ENCODE measurements at places on chromosomes 2 and 18. TPM values are rescaled to one million over a fixed set of nuclear protein-coding genes. Genes with fewer than 3 reads are reported as not detected.

DNA sequence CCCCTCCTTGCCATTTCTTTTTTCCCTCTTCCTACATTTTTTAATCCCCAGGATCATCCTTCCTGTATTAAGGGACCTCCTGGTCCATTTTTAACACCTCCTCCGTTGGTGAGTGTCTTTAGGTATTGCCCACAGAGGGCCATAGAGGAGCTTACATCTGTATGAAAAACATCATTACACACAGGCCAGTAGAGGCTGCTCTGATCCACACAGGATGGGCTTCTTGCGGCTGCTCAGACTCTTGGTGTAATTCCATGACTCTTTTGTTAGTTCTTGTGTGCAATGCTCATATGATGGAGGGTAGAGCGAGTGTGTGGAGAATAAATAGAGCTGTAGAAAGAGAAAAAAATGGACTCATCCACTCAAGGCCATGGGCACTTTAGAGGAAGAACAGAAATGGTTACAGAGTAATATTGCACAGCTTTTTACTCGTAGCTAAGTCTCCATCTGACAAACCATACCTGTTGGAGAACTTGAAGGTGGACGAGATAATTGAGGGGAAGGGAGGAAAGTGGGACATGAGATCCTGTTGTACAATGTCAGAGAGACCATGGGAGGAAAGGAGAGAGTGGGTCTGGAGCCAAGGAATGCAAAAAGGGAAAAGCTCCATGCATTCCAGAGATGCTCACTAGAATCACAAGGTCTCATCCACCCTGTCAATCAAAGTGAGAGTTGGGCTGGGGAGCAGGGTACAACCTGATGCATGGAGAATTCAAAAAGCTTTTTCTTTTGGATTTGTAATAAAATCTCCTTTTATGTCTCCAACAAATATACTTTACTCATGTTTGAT is 129.7 kb upstream of the TNP1 start:
- H3K36me3 ChIP-seq, result no peaks in the 10 kb centered on the region
- no peak overlapping the region for H3K4me3 ChIP-seq
- H3K4me1 ChIP-seq, result no peaks in the 10 kb centered on the region
- peaks cover 16% of the 10 kb centered on the region for H3K27me3 ChIP-seq
- H3K27ac ChIP-seq, result no peak overlapping the region

DNA sequence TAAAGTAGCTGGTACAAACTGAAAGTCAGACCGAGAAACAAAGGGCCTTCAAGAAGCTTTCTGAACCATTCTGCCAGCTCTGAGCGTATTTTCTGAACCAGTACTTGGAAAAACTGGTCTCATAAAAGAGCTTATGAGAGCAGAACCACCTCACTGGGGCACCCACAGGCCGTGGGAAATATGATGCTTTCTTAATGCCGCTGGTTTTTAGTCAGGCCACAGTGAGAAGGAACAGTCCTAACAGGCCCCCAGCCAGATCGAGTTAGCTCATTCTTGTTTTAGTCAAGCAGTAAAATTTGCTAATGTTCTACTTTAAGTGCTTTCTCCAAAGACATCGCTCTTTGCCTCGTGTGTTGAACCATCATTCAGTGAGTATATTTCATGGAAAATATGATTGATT is 12.7 kb upstream of the NOSTRIN start:
- H3K36me3 ChIP-seq, result no peaks in the 10 kb centered on the region
- H3K27me3 ChIP-seq, result peaks cover 4% of the 10 kb centered on the region
- DNase-seq, result no peak
- no peaks in the 10 kb centered on the region for H3K4me1 ChIP-seq
- no peak overlapping the region for H3K27ac ChIP-seq

DNA sequence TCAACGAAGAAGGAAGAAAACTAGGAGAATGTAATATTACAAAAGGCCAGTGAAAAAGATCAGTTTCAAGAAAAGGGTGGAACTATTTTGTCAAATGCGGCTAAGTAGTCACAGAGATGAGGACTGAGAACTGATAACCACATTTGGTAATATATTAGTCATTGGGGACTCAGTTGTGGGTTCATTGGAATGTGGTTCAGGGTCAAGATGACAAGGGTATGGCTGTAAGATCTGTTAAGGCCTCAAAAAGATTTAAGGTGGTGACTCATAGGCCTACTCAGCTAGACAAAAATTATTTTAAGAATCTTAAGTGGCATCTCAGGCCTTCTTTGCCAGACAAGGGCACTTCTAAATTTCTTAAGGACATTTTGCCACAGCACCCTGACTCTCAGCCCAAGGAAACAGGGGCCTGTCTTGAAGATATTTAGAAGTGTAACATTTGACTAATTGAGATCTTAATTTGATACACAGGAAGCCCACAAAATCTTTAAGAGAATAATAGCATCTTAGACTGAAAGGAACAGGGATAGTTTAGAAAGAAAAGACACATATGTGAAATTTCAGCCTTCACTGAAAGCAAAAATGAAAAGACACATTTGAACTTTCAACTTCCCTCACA is 81.3 kb downstream of the STRADB start:
- H3K4me3 ChIP-seq, result no peak overlapping the region
- H3K27ac ChIP-seq, result no peak overlapping the region
- peaks cover 2% of the 10 kb centered on the region for H3K4me1 ChIP-seq
- DNase-seq, result no peak

DNA sequence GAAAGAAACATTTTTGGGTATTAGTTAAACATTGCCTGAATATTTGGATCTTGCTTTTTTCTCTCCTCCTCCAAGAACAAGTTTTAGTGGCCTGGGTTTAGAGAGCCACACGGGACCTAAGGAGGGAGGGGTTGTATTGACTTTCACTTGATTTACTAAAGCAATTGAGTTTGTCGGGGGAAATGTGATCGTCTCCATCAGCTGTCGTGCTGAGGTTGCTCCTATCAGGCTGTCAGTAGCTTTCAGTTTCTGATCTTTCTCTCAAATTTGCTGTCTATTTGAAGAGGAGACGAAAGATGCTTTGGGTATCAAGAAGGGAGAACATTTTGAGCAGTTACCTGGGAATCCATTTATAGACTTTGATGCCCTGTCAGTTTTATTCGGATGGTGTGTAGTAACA is 106.0 kb downstream of the SETBP1 start:
- H3K27me3 ChIP-seq, result peaks cover 9% of the 10 kb centered on the region
- no peak for DNase-seq
- H3K36me3 ChIP-seq, result no peaks in the 10 kb centered on the region
- H3K27ac ChIP-seq, result no peak overlapping the region
- H3K4me3 ChIP-seq, result no peak overlapping the region
- H3K4me1 ChIP-seq, result peaks cover 6% of the 10 kb centered on the region

DNA sequence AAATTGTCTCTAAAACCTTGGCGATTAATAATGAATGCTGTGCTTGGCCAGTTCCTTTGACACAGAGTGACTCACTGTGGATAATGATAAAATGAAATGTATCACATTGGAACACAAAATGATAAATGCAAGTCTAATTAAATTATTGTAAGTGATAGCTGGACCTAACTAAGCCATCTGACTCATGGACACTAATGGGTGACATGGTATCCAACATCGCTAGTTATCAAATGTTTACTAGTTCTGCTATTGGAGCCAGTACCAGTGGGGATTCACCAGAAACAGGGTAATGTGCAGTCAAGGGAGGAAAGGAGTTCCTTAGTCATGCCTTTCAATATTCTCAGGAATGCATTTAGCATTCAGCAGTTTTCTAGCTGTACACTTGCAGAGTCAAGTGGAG is 736.3 kb upstream of the ACVR2A start:
- no peak overlapping the region for H3K27ac ChIP-seq
- no peaks in the 10 kb centered on the region for H3K4me1 ChIP-seq
- no peak overlapping the region for H3K4me3 ChIP-seq
- DNase-seq, result no peak
- H3K27me3 ChIP-seq, result peaks cover 6% of the 10 kb centered on the region
- no peaks in the 10 kb centered on the region for H3K36me3 ChIP-seq

DNA sequence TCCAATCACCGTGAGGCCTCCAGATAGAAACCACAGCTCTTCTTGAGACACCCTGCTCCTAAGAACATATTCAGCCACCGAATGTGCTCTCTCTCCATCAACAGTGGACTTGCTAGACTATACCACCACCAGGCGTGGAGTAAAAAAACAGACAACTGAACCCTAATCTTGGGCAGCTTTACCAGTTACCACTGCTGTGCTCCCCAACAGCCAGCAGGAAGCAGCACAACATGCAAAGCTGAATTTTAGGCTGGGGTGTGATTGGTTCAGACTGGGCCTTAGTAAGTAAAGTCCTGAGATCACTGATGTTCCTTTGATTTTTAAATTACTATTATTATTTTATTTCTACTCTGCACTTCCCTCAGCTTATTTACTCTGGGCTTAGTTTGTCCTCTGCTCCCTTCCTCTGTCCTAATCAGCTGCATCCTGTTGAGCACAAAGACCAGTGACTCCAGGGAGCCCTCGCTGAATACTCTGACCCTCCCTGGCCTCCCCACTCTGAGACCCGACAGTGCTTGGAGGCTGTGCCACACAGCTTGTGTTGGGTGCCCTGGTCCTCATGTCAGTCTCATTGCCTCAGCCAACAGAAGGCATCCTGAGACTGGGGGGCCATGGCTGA is 21.9 kb downstream of the MRPL35 start:
- peaks cover 56% of the 10 kb centered on the region for H3K4me1 ChIP-seq
- no peaks in the 10 kb centered on the region for H3K27me3 ChIP-seq
- peak; percentile 70 for DNase-seq
- no peak overlapping the region for H3K27ac ChIP-seq
- peaks cover 7% of the 10 kb centered on the region for H3K36me3 ChIP-seq
- H3K4me3 ChIP-seq, result no peak overlapping the region

GRCh38 chr2:72137498-72138010 is 10.1 kb downstream of the CYP26B1 start:
- DNase-seq, result peak; percentile 60
- peak overlapping the region; percentile 46 for H3K27ac ChIP-seq
- no peak overlapping the region for H3K4me3 ChIP-seq
- peaks cover 3% of the 10 kb centered on the region for H3K4me1 ChIP-seq
- H3K36me3 ChIP-seq, result no peaks in the 10 kb centered on the region

- H3K27ac ChIP-seq, result no peak overlapping the region
- no peaks in the 10 kb centered on the region for H3K36me3 ChIP-seq
- peaks cover 5% of the 10 kb centered on the region for H3K27me3 ChIP-seq
- H3K4me3 ChIP-seq, result no peak overlapping the region
Observed at GRCh38 chr2:128769457-128770142, 450.9 kb upstream of the HS6ST1 start.

DNA sequence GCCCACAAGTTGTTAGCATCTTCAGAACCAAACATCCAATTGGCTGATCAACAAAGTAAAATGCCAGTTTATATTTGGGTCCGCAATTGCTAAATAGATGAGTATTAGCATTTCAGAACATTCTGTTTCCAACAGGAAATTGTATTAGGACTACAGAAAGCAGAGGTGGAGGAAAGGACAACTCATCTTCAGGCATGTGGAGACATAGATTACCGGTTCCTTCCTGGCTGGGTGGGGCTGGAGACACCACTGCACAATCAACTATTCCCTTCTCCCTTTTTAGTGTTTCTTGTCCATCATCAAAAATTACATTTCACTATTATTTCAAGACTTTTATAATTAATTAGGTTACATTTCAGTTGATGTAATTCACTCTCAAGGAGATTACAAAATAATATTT is 83.8 kb downstream of the ADAM23 start:
- no peaks in the 10 kb centered on the region for H3K36me3 ChIP-seq
- no peak for DNase-seq
- peaks cover 18% of the 10 kb centered on the region for H3K4me1 ChIP-seq
- peaks cover 34% of the 10 kb centered on the region for H3K27me3 ChIP-seq
- no peak overlapping the region for H3K4me3 ChIP-seq

GRCh38 chr18:13294309-13294708 is 75.7 kb downstream of the LDLRAD4 start:
- no peak overlapping the region for H3K27ac ChIP-seq
- H3K27me3 ChIP-seq, result no peaks in the 10 kb centered on the region
- H3K36me3 ChIP-seq, result no peaks in the 10 kb centered on the region

DNA sequence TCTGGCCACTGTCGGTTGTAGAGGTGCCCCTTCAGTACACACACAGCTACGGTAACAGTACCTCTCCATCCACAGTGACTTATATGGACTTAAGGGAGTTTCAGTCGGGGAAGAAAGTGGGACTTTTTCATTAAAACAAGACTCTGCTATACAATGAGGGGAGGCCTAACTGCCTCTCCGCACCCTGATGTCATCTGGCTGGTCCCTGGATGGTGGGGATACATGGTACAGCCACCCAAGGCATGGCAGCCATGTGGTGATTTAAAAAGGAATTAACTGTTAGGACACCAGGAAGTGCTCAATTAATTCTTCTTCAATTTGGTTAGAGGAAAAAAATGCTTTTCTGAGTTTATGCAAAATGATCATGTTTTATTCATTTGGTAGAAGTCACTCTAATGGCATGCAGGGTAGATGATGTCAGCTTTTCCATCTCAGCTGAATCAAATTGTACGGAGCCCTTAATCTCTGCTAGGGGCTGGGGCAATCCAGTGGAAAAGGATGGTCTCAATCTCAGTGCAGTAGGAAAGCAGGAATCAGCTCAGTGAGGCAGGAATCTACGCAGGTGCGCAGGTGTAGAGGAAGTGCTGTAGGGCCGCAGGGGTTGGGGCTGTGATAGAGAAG is 243.9 kb downstream of the PRKCE start:
- H3K27ac ChIP-seq, result no peak overlapping the region
- no peaks in the 10 kb centered on the region for H3K36me3 ChIP-seq
- H3K4me3 ChIP-seq, result no peak overlapping the region
- DNase-seq, result no peak
- no peaks in the 10 kb centered on the region for H3K27me3 ChIP-seq

DNA sequence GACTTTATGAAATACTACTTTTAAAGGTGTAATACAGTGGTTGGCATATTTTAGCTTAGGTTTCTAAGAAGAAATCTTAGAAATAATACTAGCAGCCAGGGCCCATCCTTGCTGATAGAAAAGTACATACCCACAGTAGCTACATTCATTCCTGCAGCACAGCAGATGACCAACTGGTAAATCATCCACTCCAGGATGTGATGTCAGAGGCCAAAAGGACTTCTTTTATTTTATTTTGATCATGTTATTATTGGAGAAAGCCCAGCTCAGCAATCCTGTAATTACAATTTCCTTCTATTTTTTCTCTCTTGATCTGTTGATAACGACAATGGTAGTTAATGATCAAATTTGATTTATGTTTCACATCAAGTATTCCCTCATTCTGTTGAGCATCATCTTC is 18.0 kb upstream of the TTN start:
- H3K36me3 ChIP-seq, result peaks cover 4% of the 10 kb centered on the region
- no peak for DNase-seq
- H3K4me3 ChIP-seq, result no peak overlapping the region
- H3K4me1 ChIP-seq, result peaks cover 11% of the 10 kb centered on the region

DNA sequence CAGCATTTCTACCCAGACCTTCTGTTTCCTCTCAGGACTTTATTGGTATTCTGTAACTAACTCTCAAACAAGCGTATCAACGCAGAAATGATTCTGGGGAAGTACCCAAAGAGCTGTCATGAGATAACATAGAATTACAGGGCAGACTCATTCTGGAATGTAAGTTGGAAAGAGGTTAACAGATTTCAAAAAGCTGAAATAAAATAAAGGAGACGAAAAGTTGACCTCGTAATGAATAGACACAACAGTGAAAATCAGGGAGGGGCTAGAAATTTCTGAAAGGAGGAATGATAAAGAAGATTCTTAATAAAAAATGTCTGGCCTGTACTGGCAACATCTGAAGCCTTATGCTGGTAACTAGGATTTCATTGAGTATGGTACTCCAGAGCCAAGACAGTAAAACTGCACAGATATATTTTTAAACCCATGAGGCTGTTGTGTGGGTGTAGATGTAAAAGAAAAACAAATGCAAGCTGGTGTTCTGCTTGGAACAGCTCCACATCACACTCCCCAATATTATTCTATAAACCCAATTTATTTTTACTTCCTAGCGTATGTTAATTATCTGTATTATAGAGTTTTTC is 23.9 kb downstream of the RBMS1 start:
- peaks cover 11% of the 10 kb centered on the region for H3K36me3 ChIP-seq
- peaks cover 79% of the 10 kb centered on the region for H3K4me1 ChIP-seq
- H3K4me3 ChIP-seq, result no peak overlapping the region
- no peak for DNase-seq
- no peaks in the 10 kb centered on the region for H3K27me3 ChIP-seq

ACTR3 gene
- 633 TPM for total RNA-seq

MLPH gene
- total RNA-seq, result not detected

CPLX4 gene
- not detected for total RNA-seq

OSGEPL1 gene
- 7.7 TPM for total RNA-seq

SERPINB13 gene
- not detected for total RNA-seq
